Stimulated activated CD4-positive, alpha-beta T cell treated with anti-CD3 and anti-CD28 coated beads, Interleukin-15, amount 100 ng/mL, for 48 hours (primary cell): ENCODE measurements at places on chromosomes 1 and 21.

DNA sequence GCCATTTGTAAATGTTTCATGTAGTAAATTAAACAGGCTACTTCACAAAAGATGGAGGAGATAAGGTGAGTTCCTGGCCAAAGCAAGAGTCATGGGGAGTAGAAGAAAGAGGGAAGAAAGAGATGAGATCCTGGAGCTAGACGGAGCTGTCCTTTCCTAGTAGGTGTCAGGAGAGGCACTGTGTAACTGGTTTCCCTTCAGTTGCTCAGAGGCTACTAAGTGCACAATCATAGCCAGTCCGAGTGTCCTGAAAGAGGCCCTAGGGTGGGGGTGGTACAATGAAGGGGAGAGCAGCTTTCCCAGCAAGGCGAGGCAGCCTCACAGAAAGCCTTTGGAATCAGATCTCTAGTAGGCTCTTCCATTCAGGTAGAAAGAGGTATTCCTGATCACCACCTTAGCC, 390.9 kb downstream of the KCNH1 start:
- DNase-seq = no peak

GRCh38 chr1:235898126-235898525, 31.4 kb upstream of the LYST start:
- no peak for DNase-seq

DNA sequence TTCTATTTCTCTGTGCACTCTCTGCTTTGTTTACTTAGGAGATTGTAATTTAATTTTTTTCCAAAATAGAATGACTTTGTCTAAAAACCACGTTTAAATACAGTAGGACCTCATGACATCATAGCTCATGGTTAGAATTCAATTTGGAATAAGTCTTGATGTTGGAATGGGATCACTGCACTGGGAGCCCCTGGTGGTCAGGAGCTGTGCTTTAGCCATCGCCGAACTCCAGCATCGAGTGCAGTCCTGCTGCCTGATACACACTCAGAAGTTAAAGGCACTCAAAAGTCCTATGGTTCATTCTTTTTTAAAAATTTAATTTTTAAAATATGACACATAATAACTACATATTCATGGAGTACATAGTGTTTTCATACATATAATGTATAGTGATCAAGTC, 75.1 kb downstream of the TEX35 start:
- DNase-seq = no peak

GRCh38 chr1:3188150-3188971, 119.4 kb downstream of the PRDM16 start:
- no peak for DNase-seq

- DNase-seq = no peak
Measured at GRCh38 chr1:198436276-198436675, 104.2 kb downstream of the ATP6V1G3 start.

DNA sequence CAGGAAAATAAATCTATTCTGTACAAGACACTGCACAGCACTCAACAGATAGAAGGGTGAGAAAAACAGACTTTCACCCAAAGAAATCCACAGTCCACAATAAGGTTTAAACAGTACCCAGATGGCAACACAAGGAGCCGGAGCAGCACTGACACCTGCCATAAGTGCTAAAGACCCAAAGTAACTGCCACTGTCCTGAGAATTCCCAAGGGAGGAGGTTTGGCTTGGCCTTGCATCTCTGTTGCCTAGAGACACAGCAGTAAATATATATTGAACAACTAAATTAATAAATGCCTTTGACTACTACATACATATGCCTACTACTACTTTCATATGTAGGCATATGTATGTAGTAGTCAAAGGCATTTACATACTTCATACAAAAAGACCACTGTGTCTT, 68.0 kb downstream of the VAV3 start:
- DNase-seq = no peak

- no peak for DNase-seq
Measured at GRCh38 chr1:204152310-204153044, 633 bp upstream of the ETNK2 start.

DNA sequence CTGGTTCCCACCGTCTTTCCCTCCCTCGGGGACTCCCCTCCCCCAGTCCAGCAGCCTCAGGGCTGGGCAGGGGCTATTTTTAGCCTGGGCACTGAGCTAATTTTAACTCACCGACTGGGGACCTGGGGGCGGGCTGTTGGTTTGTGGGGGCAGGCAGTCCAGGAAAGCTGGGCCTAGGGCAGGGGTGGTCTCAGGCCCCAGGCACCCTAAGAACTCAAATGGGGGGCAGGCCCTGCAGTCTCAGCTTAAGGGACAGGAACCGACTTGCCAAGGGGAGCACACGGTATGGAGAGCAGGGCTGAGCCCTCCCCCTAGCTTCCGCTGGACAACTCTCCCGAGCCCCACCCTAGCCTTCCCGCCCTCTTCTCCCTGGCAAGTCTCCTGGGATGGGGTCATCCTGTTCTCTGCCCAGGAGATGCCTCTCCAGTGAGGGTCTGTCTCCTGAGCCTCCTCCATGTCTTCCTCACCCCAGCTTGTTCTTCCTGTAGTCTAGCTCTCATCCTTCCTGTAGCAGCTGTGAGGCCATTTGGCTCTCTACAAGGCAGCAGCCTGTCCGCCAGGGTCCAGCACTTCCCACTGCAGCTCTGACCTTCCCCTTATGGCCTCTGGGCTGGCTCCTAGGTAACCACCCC, 10.1 kb downstream of the MEF2D start:
- DNase-seq = no peak

DNA sequence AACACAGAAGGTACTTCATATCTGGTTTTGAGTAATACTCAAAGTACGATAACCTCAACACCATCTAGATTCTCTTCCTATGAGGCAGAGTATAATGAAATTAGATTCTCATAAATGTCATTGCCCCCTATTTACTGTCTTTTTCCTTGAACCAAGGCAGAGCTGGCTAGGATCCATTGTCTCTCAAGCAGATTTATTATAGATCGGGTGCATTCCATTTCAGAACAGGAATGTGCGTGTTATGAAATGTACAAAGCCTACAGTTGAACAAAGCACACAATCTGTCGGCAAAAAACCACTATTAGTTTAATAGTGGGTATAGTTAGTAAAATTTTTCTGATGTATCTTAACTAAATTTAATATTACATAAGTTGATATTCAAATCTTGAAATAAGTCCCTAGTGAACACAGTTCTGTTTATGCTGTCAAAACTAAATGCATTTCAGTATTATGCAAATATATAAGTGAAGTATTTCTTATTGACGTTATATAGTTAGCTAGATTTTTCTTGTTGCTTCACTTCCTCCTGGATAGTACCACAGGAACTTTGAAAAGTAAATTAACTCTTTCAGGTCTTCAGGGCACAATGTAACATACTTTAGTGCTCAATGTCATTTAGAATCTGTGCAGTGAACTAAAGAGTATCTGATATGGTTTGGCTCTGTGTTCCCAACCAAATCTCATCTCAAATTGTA, 92.1 kb downstream of the DDAH1 start:
- DNase-seq = no peak

GRCh38 chr1:219906924-219907771, 21.2 kb downstream of the SLC30A10 start:
- no peak for DNase-seq

DNA sequence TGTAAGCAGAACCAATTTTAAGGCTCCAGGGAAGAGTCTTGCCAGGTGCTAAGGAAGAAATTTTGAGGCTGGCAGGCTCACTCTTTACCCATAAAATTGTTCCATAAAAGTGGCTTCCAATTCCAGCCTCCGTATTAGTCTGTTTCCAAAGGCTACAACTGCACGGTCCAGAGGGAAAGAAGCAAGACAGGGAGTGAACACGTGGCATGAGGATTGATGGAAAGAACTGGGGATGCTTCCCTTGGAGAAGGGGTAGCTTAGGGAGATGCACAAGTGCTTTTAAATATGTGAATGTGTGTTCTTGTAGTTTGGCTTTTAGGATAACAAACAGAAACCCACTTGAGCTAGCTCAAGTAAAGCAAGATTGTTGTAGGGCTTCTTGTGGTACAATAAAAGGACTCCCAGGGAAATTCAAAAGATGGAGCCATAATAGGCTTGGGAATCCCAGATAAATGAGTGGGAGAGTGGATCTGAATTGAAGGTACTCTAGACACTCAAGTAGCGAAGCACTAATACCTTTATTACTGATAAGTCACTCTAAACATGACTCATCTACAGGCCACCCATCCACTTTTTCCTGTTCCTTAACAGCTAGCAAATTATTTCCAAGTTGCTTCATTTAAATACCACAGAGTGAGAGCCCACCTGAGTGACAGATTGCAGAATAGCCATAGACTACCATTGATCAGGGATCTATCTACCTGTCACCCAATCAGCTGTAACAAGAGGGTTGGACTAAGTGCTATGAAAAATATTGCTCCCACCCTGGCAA, 34.8 kb upstream of the NPL start:
- DNase-seq = no peak

DNA sequence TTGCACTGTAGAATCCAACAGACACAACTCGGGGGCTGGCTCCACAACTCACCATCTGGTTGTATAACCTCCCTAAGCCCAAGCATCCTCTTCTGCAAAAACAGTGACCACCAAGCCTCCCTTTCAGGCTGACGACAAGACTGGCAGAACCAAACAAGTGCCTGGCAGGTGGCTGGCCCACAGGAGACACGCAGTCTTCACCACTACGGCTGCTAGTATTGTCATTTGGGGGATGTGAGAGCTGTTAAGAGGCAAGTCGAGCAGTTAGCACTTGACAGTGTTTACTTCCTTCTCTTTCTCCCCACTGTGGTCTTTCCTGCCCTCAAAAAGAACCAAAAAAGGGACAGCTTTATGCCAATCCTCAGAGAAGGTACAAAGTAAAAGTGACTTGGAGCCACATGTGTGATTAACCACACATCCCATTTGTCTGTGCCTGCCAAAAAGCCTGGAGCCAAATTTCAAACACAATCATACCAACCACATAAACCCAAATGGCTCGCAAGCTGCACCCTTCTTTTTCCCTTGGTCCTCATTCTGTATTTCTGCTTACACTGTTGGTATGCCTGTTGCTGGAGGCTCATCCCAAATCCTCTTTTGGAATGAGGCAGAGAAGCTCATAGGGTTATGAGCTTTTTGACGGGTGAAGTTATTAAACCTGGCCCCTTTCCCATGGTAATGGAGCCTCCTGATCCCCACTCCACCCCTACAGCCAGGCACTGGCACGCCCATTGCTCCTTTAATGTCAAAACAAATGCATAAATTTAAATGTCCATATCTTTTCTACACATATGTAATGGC, 94.1 kb downstream of the TGFBR3 start:
- no peak for DNase-seq

GRCh38 chr1:177346790-177347359, 176.1 kb downstream of the BRINP2 start:
- no peak for DNase-seq

DNA sequence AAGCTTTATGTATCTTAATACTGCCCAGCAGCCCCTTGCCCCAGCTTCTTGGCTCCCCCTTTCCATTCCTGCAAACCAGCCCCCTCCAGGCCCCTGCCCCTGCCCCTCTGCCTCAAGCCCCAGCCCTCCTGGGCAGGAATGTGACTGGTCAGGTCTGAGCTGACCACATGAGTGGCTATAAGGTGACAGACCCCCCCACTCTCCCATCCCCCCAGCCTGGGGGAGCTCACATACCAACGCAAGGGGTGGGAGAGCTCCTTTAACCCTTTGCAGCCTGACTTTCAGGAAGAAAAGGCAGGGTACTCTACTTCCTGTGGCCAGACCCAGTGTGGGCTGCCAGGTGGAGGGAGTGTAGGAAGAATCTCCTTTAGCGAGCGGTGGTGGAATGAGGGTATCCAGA, 33.2 kb downstream of the AHDC1 start:
- DNase-seq = no peak

DNA sequence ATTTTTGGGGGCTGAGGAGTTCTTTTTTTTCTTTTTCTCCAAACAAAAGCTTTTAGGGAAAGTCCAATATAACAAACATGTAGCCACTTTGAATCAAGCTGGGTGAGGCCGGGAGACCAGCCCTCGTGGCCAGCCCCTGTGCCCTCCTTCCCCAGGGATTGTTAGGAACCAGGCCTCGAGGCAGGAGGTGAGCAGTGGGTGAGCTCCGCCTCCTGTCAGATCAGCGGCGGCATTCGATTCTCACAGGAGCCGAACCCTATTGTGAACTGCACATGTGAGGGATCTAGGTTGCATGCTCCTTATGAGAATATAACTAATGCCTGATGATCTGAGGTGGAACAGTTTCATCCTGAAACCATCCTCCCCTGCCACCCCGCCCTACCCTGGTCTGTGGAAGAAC, 41.8 kb upstream of the TTC22 start:
- DNase-seq = no peak

DNA sequence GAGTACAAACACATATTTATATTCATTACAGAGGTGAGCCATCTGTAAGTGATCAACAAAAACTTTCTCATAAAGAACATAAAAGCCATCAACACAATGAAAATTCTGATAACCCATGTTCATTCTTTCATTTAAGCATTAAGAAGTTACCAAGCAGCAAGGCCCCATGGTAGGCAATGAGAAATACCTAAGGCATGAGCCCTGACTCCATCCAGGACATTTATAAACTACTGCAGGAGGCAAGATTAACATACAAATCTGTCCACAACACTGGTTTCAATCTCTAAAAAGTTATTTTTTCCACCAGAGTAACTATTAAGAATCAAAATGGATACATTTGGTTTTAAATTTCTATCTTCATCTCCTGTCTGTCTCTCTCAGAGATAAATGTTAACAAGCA, 76.1 kb downstream of the SIPA1L2 start:
- no peak for DNase-seq

- no peak for DNase-seq
Measured at GRCh38 chr21:39938086-39938625, 70.9 kb downstream of the PCP4 start.

- no peak for DNase-seq
Measured at GRCh38 chr21:26116456-26117011, 54.0 kb downstream of the APP start.

- no peak for DNase-seq
Measured at GRCh38 chr1:24775348-24775747, 30.1 kb downstream of the CLIC4 start.

DNA sequence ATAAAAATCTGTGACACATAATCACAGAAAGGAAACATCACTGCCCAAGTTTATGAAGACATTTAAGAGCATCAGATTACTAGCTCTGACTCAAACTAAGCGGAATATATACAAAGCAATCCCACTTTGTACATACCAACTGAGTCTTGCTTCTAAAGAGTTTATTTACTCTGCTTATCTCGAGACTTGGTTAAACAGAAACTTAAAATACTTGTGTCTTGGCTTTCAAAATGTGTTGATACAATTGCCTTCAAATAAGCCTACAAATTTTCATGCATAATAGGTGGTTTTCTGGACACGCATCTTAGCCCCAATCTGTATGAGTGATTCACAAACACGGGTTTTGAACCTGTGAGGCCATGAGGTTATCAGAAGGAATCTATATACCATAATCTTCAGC, 21.0 kb downstream of the CD160 start:
- DNase-seq = no peak
